ENCODE measurements at places on chromosomes 6 and 20.

GRCh38 chr20:13119583-13119982 is 101.5 kb upstream of the ISM1 start:
- peak; percentile 26 for DNase-seq

DNA sequence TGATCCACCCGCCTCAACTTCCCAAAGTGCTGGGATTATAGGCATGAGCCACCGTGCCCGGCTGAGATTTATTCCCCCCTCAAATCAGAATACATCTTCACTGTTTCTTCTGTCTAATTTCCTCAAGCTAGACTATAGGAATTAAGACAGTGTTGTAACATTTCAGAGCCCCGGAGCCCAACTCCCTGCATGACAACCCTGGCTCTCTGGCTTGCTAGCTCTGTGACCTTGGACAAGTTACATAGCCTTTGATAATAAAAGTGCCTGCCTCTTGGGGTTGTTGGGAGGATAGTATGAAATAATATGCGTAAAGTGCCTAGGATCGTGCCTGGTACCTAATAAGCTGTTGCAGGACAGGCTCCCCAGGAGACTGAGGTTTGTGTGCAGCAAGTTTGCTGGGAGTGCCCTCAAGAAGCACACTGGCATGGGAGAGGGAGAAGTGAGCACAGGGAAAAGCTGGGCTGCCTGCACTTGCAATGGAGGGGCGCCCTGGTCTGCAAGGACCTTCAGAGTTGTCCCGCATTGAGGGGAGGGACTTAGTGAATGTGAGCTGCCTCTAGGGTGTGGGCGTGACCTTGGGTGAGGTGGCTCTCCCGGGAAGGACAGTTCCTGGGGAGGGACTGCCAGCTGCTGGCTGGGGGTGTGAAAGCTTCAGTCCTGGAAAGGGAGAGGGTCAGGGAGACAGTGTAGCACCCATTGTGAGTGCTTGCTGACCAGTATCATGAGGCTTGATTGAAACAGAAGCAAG is 43.4 kb downstream of the TAF8 start:
- no peak for DNase-seq

DNA sequence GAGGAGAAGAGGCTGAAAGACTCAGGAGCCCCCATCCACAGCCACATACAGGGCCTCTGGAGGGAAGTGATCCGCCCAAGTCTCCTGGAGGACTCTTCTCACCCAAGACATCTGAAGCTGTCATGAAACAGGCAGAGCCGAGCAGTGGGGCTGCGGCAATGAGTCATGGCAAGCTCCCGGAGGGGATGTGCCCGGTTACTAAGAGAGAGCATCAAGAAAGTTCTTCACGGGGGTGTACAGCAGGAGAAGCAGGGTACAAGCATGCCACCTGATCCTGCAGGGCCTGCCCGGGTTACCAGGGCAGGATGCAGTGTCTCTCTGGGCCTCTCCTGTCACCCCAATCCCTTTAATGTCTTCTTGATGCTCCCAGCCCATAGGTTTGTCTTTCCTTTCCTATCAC is 21.1 kb downstream of the TRIM26 start:
- no peak for DNase-seq

DNA sequence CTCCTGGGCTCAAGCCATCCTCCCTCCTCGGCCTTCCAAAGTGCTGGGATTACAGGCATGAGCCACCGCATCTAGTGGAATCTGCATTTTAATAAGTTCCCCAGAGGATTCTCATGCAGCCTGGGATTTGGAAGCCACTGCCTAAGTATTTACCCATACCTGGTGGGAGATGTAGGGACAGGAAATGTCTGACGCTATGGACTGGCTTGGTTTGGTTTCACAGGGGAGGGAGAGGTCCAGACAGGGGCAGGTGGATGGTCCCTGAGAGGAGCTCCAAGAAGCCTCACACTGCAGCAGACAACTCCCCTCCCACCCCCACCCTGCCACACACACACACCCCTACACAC is 4.4 kb downstream of the VSTM2L start:
- DNase-seq, result no peak

DNA sequence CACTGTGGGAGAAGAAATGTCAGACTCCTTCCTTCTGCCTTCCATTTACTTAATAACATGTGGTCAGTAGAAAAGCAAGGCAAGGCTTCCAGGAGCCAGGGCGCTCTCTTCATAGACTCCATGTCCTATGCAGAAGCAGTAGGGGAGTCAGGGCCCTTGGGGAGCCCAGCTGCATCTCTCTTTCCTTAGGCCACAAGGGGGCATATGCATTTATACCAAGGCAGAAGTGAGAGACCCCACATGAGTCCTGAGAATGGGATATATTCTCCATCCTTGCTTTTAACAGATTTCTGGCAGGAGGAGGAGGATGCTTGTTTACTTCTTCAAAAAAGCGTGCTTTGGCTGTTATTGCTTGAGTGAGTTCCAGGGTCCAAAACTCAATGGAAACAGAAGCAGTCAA is 198.5 kb downstream of the HIVEP2 start:
- DNase-seq, result peak; percentile 30

DNA sequence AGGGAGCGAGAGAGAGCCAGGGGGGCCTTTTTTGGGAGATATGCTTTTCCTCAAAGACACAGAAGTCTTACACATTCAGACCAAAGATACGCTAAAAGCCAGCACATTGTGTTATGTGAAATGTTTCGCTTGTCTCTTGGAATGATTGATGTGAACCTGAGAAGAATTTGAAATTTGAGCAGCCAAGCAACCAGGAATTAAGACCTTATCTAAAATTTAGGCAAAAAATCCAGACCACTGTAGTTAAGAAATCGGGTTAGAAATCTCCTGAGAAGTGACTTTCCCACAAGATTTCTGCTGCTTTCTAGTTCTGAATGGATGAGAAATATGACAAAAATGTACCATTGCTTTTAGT is 223.2 kb upstream of the GMDS start:
- DNase-seq, result no peak
